ENCODE measurements at places on chromosomes 6 and 20.

- peak; percentile 57 for DNase-seq
Observed at GRCh38 chr20:58209652-58210397, 18.6 kb downstream of the ANKRD60 start.

GRCh38 chr6:44808148-44808547 lies 420.6 kb downstream of the CDC5L start:
- DNase-seq, result no peak

- no peak for DNase-seq
Observed at GRCh38 chr6:119390247-119390793, 40.8 kb upstream of the MAN1A1 start.

DNA sequence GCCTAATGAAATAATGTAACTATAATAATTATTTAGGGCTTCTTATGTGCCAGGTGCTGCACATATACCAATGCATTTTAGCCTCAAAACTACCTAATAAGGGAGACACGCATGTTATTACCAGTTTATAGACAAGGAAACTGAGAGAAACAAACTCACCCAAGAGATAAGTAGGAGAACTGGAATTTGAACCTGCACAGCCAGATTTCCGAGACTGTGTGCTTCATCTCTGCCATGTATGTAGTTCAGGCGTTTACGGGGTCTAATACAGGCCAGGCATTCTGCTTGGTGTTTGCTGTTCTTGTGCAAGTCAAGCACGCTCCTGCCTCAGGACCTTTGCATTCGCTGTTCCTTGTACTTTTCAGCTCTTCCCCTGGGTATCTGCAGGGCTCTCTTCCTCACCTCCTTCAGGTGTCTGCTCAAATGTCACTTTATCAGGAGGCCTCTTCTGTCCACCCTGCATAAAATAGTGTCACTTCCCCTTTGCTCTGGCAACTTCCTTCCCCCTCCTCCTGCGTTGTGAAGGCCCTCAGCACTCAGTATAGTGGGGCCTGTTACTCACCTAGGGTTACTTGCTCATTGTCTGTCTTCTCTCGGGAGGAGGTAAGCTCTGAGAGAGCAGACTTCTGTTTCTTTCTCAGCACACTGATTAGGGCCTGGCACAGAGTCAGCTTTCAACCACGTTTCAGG lies 6.1 kb upstream of the NSFL1C start:
- no peak for DNase-seq

GRCh38 chr20:22382742-22383141 lies 201.6 kb downstream of the FOXA2 start:
- no peak for DNase-seq

GRCh38 chr6:154726887-154727286 lies 6.3 kb upstream of the SCAF8 start:
- no peak for DNase-seq

GRCh38 chr6:126217497-126217896 lies 122.4 kb upstream of the CENPW start:
- no peak for DNase-seq

GRCh38 chr6:137430954-137431353 lies 63.2 kb downstream of the OLIG3 start:
- DNase-seq, result no peak

- DNase-seq, result no peak
Observed at GRCh38 chr6:88119769-88120168, 46.4 kb downstream of the CNR1 start.

DNA sequence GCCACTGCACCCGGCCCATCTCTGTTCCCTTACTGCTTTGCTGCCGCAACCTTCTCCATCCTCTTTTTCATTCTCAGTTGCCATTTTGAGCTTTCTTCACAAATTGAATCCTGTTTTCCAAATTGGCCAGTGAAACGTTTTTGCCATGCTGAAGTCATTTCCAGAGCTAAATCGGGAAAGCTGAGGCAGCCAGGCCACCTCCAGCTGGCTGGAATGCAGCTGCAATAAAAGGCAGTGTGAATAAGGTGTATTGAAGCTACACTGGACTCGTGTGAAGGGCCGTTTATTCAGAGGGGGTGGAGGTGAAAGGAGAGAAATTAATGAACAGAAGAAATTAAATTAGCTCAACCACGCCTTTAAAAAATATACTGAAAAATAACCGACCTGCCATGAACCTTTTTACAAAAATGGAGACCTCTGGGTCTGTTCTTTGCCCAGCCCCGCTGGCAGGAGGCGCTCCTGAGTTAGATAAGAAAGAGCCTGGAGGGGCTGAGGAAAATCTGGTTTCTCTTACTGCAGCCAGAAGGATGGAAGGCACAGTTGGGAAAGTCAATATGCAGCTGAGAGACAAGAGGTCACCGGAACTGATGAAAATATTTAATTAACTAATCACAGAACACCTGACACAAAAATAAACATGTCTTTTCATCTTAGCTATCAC lies 283.9 kb downstream of the FOXC1 start:
- DNase-seq, result no peak

DNA sequence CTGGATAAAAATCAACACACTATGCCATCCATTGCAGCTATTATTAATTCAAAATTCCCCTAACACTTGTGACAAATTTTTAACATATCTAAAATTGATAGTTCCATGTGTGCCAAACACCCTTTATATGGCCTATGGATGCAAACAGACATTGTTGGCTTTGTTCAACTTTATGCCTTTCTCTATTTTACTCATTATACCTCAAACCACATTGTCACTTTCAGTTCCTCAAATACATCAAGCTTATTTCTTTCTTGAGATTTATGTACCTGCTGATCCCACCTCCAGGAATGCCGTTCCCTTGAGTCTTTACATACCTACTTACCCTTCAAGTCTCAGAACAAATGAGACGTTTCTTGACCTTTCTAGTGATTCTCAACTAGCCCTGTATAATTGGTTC lies 193.5 kb upstream of the PLN start:
- no peak for DNase-seq

- no peak for DNase-seq
Observed at GRCh38 chr20:400454-401275, 7.4 kb upstream of the RBCK1 start.

GRCh38 chr6:122476131-122476530 lies 4.5 kb upstream of the SERINC1 start:
- DNase-seq, result no peak

DNA sequence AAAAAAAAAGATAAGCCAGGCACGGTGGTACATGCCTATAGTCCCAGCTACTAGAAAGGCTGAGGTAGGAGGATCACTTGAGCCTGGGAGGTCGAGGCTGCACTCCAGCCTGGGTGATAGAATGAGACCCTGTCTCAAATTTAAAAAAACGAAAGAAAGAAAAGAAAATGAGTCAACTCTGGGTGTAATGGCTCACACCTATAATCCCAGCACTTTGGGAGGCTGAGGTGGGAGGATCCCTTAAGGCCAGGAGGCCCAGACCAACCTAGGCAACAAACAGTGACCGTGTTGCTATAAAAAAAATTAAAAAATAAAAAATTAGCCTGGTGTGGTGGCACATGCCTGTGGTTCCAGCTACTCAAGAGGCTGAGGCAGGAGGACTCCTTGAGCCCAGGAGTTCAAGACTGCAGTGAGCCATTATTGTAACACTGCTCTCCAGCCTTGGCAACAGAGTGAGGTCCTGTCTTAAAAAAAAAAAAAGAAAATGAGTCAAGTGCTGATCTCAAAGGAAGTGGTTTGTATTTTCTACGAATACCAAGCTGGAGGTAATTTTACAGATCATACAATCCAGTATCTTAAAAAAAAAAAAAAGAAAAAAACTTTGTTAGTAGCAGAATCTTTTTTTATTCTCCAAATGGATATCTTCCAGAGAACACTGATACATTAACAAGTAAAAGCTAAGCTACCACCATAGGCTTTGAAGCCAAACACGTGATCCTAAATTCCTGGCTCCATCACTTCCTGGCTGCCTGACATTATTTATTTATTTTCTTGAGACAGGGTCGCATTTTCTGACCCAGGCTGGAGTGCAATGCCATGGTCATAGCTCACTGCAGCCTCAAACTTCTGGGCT lies 5.7 kb downstream of the COMMD7 start:
- no peak for DNase-seq

- DNase-seq, result no peak
Observed at GRCh38 chr20:44686934-44687333, 28.2 kb upstream of the CCN5 start.

- DNase-seq, result no peak
Observed at GRCh38 chr20:44769481-44769863, 23.8 kb downstream of the KCNK15 start.

- DNase-seq, result no peak
Observed at GRCh38 chr6:76681781-76682180, 609.3 kb upstream of the IMPG1 start.

DNA sequence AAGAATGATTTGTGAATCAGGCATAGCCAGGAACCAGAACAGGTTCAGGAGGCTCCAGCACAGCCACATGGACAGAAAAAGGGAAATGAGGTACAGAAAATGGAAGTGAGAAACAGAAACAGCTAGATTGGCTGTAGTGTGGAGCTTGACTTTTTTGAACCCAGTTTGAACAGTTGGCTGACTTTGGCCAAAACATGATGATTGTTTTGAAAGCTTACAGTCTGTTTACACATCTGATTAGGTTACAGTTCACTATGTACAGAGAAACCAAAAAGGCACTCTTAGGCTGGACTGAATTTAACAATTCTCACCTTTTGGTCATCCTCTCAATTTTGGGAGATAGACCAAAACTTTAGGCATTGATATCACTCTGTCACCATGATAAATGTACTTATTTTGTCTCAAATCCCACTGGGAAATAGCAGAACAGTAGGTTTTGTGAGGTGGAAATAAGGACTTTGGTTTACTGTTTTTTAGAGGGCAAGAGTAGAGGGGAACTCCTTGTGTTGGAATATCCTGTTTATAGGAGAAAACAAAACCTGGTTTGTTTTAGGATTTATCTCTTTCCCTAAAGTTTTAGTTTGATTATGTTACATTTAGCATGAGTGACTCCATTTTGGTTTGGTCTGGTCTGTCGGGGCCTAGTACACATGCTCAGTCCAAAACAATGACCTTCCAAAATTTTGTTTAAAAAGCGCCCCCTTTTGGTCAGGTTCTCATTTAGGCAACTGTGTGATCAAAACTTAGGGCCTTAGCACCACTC lies 123.1 kb downstream of the OLIG3 start:
- no peak for DNase-seq

- no peak for DNase-seq
Observed at GRCh38 chr20:9389346-9389745, 125.0 kb upstream of the LAMP5 start.

DNA sequence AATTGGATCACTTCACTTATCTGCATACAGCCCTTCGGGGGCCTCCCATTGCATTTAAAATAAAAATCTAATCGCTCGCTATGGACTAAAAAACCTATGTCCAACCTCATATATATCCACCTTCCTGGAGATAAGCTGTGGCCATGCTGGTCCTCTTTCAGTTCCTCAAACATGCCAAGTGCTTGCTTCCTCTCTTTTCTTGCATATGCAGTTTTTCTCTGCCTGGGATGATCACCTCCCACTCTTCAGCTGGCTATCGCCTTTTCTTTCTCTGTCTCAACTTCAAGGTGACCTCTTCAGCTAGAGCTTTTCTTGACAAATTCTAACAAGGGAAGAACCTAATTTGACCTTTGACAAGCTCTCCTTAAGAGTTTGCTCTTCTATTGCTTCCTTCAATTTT lies 5.6 kb upstream of the TFB1M start:
- no peak for DNase-seq

- no peak for DNase-seq
Observed at GRCh38 chr6:142377497-142377848, 75.7 kb downstream of the ADGRG6 start.

DNA sequence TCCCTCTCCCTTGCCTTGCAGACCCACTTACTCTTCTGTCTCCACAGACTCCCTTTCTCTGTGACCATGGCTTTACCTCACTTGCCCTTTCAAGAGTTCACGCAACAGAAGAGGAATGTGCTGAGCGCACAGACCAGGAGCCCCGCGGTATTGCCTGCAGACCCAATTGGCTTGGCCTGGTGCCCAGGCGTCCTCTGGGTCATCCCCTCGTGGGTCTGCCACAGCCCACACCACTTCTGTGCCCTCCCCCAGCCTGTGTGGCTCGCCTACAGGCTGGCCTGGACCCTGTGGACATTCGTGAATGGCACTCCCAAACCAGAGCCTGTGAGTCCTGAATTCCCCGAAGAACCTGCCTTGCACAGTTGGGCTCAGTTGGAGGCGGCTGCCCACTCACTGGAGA lies 15.3 kb upstream of the NINL start:
- no peak for DNase-seq

GRCh38 chr6:41545247-41545702 lies 906 bp upstream of the FOXP4 start:
- DNase-seq, result no peak

DNA sequence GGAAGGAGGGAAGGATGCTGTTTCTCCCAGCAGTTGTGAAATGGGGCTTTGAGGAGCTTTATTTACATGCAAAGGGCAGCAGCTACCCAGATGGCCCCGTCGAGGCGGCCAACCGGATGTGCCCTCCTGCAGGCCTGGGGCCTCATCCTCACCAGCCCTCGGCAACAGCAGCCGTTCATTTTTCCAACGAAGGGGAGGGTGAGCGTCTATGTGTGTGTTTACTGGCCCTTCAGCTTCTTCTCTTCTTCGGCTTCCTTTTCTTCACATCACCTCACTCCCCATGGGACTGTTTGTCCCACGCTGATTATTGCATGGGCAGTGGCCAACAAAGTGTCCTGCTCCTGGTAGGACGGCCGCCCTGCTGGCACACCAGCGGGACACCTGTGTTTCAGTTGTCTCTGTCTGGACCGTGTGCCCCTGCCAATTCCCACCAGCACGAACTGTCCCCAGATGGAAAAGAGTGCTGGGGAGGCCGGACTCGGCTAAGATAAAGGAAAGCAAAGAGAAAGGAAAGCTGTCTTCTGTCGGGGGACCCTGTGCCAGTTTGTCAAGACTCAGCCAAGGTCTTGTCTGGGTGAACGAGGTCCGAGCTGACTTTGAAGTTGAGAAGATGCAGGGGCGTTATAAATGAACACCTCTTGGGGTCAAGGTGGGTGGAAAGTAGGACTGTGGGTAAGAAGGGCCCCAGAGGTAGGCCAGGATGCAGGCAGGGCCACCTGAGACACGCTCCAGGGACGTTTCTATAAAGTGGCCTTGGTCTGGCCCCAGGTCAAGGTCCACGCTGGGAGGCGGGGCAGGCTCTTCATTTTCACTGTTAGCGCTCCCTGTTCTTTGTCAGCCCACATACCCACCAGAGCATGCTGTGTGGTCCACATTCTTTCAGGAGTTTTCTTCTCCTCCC lies 57.0 kb downstream of the FAM50B start:
- DNase-seq, result no peak

DNA sequence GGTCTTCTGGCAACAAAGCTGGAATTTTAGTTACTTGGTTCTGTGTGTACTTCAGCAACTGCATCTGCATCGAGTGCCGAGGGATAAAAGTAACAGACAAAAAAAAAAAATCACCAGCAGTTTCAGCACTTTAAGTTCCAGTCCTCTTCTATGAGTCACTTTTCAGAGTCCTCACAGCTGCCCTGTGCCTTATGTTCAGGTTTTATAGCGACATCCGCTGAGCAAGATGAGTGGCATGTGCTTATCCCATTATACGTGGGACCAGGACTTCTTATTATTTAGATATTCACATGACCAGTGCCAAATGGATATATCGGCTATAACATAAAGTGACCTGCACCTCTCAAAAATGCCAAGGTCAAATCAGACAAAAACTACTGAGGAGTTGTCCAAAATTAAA lies 242.9 kb downstream of the FOXA2 start:
- no peak for DNase-seq

GRCh38 chr6:91097364-91097763 lies 510.5 kb upstream of the MAP3K7 start:
- DNase-seq, result no peak

- DNase-seq, result no peak
Observed at GRCh38 chr6:159959165-159959975, 9.5 kb upstream of the IGF2R start.

Measured in amniotic stem cell (primary cell).